ENCODE measurements at places on chromosomes 4 and X. TPM values are rescaled to one million over a fixed set of nuclear protein-coding genes. Genes with fewer than 3 reads are reported as not detected.

DNA sequence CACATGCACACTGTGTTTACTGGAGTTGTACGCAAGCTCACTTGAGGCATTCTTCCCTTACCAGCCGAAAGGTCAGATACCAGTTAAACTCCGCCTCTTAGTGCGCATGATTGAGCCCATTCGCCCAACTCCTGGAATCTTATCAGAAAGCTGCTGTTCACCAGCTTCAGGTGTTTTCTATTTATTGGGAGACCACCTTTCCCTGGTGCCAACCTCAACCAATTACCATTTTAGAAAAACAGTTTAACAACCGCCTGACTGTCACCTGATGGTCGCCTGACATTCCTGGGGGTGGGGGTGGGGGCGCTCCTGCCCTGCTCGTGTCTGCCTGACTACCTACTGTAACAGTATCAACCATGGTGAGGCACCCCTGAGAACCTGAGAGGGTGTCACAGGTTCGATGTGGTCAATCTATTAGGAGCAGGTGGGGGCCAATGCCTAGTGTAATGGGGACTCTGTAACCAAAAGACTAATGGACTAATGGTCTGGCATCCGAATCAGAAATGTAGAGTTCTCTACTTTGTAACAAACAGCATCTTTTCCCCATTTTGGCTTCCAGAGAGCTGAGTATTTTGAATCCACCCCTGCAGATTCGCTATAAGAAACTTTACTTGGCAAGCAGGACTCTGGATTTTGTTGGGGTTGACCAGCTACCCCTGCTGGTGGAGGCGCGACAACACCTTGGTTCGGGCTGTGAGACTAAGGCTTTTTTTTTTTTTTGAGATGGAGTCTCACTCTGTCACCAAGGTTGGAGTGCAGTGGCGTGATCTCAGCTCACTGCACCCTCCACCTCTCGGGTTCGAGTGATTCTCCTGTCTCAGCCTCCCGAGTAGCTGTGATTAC is 58.2 kb upstream of the ZNF157 start:
- no peak overlapping the region for H3K27ac ChIP-seq
- no peaks in the 10 kb centered on the region for H3K36me3 ChIP-seq
- peak; percentile 39 for DNase-seq
- no peak overlapping the region for H3K4me3 ChIP-seq
- no peaks in the 10 kb centered on the region for H3K27me3 ChIP-seq

DNA sequence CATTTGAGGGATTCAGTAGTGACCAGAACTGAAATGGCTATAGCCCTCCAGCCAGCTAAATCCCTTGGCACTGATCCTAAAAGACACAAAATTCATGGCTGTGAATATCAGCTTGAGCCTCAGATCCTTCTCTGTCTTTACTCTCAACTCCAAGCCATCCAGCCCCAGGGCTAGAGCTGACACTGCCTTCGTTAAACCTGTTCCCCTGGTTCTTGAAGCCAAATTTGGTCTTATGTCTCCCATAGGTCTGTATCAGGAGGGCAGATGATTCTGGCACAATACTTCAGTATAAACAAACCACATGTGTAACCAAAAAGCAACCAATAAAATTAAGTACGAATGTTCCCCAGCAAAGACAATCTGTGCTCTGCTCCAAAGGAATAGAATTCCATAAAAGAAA is 78.0 kb downstream of the ANOS1 start:
- no peak for DNase-seq
- H3K27me3 ChIP-seq: no peaks in the 10 kb centered on the region
- H3K36me3 ChIP-seq: no peaks in the 10 kb centered on the region
- H3K4me1 ChIP-seq: no peaks in the 10 kb centered on the region

DNA sequence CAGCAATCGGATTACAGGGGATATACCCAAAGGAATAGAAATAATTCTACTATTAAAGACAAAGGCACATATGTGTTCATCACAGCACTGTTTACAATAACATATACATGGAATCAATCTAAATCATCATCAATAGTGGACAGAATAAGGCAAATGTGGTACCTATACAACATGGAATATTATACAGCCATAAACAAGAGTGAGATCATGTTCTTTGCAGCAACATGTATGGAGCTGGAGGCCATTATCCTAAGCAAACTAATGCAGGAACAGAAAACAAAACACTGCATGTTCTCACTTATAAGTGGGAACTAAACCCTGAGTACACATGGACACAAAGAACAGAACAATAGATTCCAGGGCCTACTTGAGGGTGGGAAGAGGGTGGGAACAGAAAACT is 163.2 kb downstream of the CFAP299 start:
- peaks cover 33% of the 10 kb centered on the region for H3K4me1 ChIP-seq
- H3K27ac ChIP-seq: no peak overlapping the region
- H3K4me3 ChIP-seq: no peak overlapping the region

DNA sequence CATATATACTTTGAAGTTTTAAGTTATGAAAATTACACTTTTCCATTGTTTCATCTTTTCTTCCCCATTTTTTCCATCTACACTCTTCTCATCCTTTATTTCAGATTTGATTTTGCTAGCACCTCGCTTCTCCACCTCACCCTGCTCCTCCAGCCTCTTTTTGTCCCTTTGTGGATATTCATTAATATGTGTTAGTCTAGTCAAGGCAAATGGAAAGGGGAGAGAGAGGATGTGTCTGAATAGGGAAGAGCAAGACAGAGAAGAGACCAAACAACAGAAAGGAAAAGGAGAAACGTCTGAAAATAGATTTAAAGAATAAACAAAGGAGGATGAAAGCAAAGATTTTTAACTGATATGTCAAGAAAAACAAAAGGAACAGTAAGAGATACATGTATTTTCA is 24.1 kb downstream of the GPM6A start:
- no peaks in the 10 kb centered on the region for H3K27me3 ChIP-seq
- no peak overlapping the region for H3K27ac ChIP-seq
- no peaks in the 10 kb centered on the region for H3K4me1 ChIP-seq
- DNase-seq: no peak

DNA sequence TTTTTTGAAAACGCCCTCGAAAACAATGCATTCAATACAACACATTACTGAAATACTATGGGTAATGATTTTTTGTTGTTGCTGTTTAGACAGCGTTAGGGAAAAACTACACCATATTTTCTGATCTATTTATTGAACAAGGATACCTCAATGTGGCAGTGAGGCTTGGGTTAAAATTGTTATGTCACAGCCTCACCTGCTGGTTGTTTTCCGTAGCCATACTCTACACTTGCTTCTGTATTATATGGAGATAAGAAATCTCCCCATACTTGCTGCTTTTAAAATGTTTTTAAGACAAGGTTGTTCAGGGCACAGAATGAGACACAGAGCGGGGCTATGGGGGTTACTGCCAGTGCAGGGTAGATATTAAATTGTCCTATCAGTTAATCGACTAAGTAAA is 221.6 kb upstream of the FTHL17 start:
- H3K4me3 ChIP-seq: no peak overlapping the region
- no peak for DNase-seq
- no peaks in the 10 kb centered on the region for H3K27me3 ChIP-seq
- no peak overlapping the region for H3K27ac ChIP-seq

TEX13B gene
- total RNA-seq: not detected

GPR119 gene
- not detected for total RNA-seq

Measured in activated CD4-positive, alpha-beta T cell treated with anti-CD3 and anti-CD28 coated beads, Interleukin-2, amount 10 ng/mL, durations not matched to agents 7 days and 5 days (primary cell).